ENCODE measurements at places on chromosomes 5 and 9.

DNA sequence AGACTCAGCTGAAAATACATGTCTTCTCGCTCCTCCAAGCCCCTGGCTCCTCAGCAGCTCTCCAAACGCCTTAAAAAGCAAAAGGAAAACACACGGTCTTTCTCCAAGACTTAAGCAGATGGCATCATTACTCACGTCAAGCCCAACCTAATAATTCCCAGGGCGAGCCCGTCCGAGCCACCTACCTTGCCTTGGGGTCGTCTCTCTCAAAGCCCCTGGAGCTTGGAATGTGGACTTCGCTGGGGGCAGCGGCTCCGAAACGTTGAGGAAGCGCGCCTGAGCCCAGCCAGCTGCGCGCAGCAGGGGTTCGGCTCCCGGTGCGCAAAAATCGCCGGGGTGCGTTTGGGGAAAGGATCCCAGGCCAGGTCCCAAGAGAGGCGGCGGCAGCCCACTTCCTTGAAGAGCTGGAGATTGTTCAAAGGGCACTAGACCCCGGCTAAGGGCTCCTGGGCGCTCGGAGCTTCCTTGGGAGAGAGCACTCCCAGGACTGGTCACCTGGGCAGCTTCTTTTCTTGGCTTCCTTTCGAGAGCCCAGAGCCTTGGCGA lies 395 bp downstream of the DRD1 start:
- no peak for DNase-seq

DNA sequence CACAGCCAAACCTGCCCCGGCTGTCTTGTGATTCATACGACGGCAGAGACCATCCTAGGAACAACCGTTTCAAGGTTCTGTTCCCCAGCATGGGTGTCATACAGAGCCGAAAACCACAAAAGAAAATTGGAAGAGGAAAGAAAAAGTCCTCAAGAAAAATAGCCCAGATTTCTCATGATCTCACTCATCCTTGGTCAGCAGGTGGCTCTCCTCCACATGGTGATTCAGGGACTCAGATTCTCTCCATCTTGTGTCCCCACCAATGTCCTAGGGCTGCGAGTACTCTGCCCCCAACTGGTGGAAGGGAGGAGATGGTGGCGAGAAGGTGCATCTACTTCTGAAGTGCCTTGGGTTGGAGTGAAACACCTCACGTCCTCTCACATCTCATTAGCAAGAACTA lies 25.6 kb downstream of the PDZD2 start:
- DNase-seq = peak; percentile 18

DNA sequence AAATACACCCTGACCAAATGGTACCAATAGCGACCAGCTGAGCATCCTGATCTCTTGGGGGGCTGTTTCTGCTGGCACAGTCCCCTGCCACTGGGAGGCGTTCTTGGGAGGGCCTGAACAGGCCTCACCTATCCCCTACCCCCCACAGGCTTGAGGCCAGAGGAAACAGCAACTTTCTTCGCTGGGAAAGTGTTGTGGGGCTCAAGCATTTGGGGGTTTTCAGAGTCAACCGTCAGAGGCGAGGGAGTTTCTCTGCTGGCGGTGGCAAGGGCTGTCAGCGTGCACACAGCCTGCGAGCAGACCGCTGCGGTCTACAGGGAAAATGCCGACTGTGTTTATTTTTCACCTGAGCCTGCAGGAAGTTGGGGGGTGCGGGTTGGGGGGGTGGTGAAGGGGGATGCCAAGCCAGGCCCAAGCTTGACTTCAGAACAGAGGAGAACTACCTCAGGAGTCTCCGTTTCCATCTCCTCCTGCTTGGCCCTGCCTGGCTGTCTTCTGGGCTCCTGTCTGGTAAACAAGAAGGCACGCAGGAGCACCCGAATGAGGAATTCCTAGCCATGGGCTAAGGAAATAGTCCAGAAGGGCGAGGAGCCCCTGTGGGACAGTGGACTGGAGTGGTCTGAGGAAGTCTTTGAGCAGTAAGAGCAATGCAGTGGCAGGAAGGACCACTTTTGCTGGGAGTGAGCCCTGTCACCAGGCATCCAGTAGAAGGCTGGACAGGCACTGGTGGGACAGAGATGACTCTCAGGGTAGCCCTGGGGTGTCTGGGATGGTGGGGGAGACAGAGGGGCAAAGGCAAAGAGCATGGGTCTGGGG lies 18.1 kb downstream of the TCF7 start:
- DNase-seq = no peak

DNA sequence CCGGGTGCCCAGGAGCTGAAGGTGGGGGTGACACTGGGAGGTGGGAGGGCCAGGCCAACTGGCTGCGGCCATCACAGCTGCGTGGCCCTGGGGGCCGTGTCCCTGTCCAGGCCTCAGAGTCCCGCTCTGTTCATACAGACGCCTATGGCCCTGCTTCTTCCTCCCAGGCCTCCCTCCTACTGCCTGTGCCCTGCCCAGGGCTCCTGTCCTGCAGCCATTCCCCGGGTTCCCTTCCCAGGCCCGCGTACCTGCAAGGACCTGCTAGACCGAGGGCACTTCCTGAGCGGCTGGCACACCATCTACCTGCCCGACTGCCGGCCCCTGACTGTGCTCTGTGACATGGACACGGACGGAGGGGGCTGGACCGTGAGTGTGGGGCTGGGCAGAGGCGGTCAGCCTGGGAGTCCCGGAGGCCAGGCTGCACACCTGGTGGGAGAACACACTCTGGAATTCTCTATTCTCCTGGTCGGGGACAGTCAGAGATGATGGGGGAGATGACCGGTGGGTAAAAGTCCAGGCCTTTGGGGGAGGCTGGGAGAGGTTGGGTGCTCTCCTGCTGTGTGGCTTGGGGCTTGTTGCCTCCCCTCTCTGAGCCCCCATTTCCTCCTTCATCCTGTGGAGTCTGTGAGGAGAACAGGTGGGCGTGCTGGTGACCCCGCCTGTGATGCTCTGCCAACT lies 4.5 kb downstream of the FCN2 start:
- no peak for DNase-seq

- DNase-seq = no peak
Observed at GRCh38 chr9:134150557-134151214, 13.7 kb downstream of the RNU6ATAC start.

DNA sequence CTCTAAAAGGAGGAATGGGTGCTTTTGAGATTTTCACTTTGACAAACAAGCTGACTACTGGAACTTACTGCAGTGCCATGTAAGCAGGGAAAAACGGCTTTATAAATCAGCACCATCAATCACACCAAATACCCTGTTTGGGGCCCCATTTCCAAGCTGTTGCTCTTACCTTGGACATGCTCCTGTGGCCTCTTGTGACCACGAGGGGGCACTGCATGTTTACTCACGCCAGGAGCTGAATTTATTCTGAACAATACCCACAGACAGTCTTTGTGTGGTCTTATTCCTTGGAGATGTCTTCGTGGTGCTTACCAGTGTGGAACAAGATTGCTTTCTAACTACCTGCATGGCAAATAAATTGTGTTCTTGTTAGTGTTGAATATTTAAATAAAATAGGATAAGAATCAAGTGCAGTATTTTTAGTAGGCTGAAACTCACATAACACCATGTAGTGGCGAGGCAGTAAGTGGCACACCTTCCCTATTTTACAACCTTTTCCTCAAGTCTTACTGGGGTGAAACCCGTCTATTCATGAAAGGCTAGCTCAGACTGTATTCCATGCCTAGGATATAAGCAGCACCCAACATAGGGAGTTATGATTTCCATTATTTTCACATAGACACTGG lies 155.5 kb upstream of the NMUR2 start:
- DNase-seq = no peak

GRCh38 chr5:124783285-124783684 lies 36.8 kb upstream of the ZNF608 start:
- no peak for DNase-seq

DNA sequence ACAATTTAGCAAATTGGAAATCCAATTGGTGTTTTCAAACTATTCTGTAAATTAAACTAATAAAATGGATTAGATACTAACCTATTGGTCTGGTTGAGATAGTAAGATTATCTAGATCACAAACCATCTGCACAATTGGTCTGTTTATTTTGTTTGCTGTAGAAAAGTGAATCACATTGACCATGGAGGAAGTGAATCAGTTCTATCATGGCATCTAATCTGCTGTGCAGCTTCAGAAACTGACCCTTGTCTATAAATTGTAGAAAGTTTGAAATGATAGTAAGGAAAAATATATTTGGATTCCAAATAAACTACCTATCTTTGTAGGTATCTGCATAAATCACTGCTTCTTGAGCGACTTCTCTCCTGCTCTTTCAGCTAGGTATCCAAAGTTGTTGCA lies 1865.4 kb downstream of the MAT2B start:
- DNase-seq = no peak

DNA sequence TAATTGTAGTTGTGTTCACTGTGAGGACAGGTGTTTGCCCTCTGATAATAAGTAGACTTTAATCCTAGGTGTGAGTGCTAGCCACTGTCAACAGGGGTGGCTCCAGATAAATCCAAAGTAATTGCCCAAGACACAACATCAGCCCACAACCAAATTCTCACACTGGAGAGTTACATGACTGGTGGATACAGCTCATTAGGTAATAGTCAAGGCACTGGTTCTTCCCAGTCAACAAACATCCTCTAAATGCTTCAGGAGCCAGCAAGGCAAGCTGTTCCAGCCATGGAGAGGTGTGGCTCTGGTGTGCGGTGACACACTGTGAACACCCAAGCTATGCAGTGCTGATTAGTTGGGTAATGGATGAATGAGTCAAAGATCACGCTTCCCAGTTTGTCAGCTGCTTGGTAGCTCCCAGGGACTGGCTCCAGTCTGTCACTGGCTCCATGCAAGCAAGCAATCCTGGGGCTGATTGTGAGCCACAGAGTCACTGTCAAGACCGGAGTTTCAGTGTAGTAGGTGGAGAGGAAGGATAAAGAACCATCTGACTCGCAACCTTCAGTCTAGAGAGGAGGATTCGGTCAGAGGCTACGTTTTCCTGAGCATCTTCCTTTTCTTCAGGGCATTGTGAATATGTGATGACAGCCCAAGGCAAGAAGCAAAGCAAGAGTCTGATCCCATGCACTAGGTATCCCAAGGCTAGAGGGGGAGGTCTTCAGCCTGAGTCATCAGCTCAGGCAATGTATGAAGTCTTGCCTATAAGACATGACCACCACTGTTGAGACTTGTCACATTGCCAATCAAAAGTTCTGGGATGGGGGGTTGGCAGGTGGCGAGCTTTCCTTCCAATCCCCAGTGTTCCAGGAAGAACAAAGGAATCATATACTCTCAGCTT lies 63.1 kb downstream of the UGCG start:
- DNase-seq = peak; percentile 94

DNA sequence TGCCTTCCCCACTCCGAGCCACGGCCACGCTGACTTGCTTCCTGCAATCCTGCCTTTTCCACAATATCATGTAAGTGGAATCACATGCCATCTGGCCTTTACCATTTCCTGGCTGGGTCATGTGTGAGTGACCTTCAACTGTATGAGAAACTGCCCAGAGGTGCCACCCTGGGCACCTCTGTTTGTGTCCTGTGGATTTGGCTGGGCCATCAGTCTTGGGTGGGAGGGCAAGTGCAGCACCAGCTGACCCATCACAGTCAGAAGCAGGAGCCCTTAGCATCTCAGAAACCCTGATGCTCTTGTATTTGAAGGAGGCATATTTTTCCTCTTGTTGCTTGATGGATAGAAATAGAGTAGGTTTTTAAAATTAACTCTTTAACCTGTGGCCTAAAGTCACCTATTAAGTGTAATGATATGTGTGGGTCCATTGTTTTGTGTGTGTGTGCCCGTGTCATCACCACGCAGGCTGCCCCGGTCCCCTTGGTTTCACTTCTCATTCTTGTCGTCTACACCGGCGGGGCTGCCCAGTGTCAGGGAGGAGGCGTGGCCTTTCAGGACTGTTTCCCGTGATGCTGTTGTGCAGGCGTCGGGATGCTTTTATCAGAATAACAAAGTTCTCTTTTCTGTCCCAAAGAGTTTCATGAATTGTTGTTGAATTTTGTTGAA lies 52.1 kb upstream of the CACNA1B start:
- no peak for DNase-seq

GRCh38 chr9:21684831-21685362 lies 117.5 kb upstream of the MTAP start:
- peak; percentile 87 for DNase-seq

- DNase-seq = no peak
Observed at GRCh38 chr9:131096269-131097125, at the start of gene AIF1L. AIF1L (plus strand) TSS chr9:131096531; CDS start chr9:131096630, 99 bp downstream.

DNA sequence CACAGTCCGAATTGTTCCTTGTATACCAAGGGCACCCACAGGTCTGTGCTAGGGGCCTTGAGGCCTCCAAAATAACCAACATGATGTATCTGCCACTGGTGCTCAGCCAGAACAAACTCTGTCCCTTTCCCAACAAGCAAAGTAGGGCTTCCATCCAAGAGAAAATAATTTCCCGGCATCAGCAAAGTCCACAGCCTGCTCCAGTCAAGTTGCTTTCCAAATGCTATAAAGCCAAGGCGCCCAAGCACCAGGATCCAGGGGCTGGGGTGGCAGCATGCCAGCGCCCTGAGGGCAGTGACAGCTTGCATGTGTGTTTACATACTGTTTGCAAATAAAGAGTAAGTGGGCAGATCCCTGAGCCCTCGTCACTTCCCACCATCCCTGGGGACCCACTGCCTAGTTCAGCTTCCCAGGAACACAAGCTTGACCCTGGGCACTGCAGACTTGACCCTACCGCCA lies 155.9 kb downstream of the ERCC6L2 start:
- DNase-seq = no peak

Data from NCI-H226 (cell line).